ENCODE measurements at places on chromosomes 12 and 14. TPM values are rescaled to one million over a fixed set of nuclear protein-coding genes. Genes with fewer than 3 reads are reported as not detected.
A peak's percentile ranks its signal among the peaks of the same experiment; 100 is the strongest.

DNA sequence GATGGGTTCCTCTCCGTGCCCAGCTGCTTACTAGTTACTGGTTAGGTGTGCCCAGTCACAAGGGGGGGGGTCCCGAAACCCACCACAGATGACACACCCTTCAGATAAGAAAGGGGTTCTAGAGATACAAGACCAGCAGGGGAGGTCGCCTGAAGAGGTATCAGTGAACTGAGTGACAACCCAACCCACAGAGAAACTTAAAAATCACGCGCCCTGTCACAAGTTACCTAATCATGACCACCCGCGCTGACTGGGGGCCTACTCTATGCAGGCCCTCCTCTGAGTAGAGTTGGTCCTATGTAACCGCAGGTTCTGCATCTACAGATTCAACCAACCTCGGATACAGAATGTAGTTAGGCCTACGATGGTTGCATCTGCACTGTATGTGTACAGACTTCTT is 210.3 kb upstream of the SFSWAP start:
- no peak for DNase-seq

- DNase-seq, result no peak
These were observed 32.3 kb upstream of the MMP17 start for GRCh38 chr12:131795690-131796410.

- peak; percentile 86 for DNase-seq
These were observed 101.1 kb upstream of the DCD start for GRCh38 chr12:54749191-54749818.

GRCh38 chr14:55458800-55459515 is 18.5 kb upstream of the TBPL2 start:
- no peak for DNase-seq

- DNase-seq, result no peak
These were observed 269.9 kb upstream of the SFSWAP start for GRCh38 chr12:131441060-131441396.

DNA sequence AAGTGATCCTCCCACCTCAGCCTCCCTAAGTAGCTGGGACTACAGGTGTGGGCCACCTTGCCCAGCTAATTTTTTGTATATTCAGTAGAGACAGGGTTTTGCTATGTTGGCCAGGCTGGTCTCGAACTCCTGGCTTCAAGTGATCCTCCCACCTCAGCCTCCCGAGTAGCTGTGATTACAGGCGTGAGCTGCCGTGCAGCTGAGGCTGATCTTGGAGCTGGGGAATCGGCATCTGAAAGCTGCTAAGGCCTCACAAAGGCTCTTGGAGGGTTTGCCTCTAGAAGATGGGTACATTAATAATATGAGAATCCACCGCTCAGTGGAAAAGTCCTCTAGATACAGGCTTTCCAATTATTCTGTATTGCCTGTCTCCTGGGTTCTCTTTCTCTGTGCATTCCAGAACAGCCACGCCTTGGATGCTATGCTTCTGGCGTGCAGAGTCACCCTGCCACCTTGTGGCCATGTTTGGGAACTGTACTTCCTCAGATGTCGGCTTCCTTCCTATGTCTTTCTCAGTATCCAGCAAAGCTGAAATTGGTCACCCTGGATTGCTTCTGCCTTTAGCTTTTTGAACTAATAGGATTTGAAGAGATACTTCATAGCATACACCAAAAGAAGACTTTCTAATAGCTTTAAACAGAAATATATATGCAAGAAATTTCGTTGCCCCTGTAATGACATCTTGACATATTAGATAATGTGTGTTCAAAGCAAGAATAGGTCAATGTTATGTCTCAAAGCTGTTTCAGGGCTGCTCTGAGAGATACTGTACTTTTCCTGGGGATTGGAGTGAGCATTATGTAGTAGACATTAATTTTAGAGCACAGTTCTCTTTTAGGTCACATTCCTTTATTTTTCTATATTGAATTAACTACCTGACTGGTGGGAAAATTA is 75.4 kb downstream of the SNAPC1 start:
- DNase-seq, result peak; percentile 90

- DNase-seq, result no peak
These were observed 378.5 kb upstream of the MGAT4C start for GRCh38 chr12:86634456-86635410.

- no peak for DNase-seq
These were observed 12.0 kb upstream of the FAM234B start for GRCh38 chr12:13032164-13032563.

DNA sequence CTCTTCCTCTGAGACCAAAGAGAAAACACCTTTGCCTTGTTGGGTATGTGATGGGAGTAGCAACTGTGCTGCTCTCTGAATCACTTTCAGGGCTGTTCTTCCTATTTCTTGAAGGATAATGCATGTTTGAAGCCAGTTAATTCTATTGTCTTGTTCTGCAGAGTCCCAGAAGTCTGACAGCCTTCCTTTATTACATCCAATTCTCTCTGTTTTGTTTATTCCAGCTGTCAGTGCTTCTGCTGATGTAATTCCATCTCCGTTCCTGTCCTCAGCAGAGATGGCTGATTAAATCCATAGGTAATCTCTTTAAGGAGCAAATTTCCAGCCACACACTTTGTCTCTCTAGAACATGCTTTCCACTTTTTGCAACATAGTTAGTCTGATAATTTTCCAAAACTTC is 59.7 kb downstream of the MGAT4C start:
- DNase-seq, result no peak

DNA sequence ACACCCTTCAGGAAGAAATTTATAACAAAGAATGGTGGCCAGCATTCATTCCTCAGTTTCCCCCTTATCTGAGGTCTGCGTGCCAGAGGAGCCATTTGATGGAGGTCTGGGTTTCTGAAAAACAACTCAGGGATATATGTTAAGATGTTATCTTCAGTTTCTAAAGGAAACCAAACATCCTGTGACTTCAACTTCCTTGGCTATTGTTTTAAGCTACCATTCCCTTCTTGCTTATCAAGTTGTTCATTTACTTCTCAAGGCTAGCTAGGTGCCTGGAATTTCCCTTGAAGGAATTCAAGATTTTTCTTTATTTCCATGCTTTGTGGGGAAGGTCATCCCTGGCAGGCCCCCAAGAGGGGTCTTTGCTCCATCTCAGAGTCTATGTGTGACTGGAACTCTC is 27.1 kb upstream of the OXA1L start:
- no peak for DNase-seq

GRCh38 chr14:99055019-99055418 is 217.0 kb downstream of the BCL11B start:
- no peak for DNase-seq

GRCh38 chr12:113407931-113408600 is 4.4 kb upstream of the SDS start:
- no peak for DNase-seq

- DNase-seq, result no peak
These were observed 189.0 kb downstream of the AACS start for GRCh38 chr12:125254236-125254635.

DNA sequence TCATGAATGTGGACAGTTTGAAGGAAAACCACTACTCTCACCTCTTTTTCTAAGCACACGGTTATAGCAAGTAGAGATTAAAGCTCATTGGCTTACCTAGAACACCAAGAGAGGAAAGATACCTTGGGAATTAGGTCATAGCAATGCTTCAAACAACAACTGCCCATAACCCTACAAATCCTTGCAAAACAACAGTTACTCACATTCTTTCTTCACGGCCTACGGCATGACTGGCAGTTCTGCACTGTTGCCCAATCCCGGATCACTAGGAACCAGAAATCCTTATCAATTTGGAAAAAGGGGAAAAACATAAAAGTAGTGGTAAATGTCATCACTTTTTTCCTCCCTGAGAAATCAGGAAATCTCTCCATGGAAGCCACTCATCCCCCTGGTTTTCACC is 9.6 kb upstream of the ISM2 start:
- DNase-seq, result no peak

The SLC25A47 gene
- total RNA-seq, result not detected

The GPRC5A gene
- total RNA-seq, result not detected

The SLCO1A2 gene
- total RNA-seq, result not detected

The IL31 gene
- not detected for total RNA-seq

The SRGAP1 gene
- 0.10 TPM for total RNA-seq

The TAS2R30 gene
- 9.7 TPM for total RNA-seq

The IAPP gene
- total RNA-seq, result not detected

The ST8SIA1 gene
- 0.79 TPM for total RNA-seq

The TAS2R50 gene
- 3.0 TPM for total RNA-seq

The RHOF gene
- 146 TPM for total RNA-seq

The KRT78 gene
- total RNA-seq, result not detected

The KRT2 gene
- total RNA-seq, result 0.66 TPM

The CACNA1C gene
- total RNA-seq, result 0.35 TPM

The SLC38A1 gene
- total RNA-seq, result 385 TPM

All from natural killer cell (primary cell).